ENCODE measurements at places on chromosomes 7 and 10.

DNA sequence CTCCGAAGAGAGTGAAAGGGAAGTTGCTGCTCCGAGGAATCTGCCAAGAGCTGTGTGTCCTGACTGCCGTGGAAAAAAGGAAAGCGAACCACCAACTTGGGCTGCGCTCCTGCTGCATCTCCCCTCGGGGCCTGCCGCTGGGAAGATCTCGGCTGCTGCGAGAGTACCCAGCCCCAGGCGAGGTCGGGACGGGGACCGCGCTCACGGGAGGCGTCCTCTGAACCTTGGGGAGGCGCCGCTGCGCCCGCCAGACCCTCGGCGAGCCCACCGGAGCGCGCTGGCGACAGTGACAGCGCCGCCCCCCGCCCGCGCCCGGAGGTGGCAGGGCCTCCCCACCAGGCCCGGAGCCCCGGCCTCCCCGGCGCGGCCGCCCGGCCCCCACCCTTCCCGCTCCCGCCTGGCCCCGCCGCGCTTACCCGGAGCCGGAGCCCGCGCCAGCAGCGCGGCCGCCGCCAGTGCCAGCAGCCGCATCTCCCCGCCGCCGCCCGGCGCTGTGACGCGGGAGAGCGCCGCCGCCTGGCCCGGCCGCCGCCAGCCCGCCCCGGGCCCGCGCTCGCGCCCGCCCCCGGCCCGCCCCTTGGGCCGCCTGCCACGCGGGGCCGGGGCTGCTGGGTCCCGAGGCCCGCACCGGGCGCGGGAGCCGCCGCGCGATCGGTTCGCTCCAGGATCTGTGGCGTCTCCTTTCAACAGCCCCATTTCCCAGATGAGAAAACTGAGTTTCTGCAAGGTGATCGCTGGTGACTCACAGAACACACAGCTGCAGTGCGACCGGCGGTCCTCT lies at the start of gene VSTM4:
Gene VSTM4, minus strand, starts transcription at position 508 of the 781 bp plus-strand sequence. Its CDS starts 37 bp downstream, at position 471.
- peak; percentile 59 for DNase-seq

GRCh38 chr7:34104992-34105391 lies 199.7 kb downstream of the BMPER start:
- DNase-seq, result no peak

DNA sequence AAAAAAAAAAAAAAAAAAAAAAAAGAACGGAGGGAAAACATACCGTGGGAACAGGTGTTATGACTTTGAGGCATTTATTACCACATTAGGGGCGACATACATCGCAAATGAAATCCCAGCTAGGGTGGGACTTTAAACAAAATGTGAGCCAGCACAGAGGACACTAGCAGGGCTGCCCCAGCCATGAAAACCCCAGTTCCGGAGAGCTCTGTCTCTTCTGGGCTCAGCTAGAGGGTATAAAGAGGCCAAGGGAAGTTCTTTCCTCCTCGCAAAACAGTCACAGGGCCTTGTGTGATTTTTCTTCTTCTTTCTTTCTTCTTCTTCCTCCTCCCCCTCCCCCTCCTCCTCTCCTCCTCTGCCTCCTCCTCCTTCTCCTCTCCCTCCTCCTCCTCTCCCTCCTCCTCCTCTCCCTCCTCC lies 59.9 kb upstream of the ECHDC3 start:
- no peak for DNase-seq

GRCh38 chr7:146116521-146117222 lies at the start of gene CNTNAP2:
TSS of gene CNTNAP2 (plus strand) at chr7:146116801. CDS start at chr7:146116877, 76 bp downstream.
- DNase-seq, result peak; percentile 9

GRCh38 chr7:85054306-85054705 lies 132.6 kb downstream of the SEMA3D start:
- DNase-seq, result no peak

DNA sequence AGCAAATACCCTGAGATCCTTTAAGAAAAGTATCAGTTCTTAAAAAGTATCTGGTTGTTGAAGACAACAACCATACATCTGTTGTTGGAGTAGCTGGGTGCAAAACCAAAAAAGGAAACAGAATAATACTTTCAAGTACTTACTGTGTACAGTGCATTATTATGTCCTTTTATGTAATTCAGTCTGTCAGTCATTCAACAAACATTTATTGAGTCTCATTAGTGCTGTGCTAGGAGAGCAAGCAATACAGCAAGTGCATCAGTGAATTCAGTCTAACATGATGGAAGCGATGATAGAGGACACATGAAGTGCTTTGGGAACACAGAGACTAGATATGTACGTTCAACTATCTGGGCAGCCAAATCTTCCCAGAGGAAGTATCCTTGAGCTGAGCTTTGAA lies 37.4 kb upstream of the KIF5B start:
- no peak for DNase-seq

DNA sequence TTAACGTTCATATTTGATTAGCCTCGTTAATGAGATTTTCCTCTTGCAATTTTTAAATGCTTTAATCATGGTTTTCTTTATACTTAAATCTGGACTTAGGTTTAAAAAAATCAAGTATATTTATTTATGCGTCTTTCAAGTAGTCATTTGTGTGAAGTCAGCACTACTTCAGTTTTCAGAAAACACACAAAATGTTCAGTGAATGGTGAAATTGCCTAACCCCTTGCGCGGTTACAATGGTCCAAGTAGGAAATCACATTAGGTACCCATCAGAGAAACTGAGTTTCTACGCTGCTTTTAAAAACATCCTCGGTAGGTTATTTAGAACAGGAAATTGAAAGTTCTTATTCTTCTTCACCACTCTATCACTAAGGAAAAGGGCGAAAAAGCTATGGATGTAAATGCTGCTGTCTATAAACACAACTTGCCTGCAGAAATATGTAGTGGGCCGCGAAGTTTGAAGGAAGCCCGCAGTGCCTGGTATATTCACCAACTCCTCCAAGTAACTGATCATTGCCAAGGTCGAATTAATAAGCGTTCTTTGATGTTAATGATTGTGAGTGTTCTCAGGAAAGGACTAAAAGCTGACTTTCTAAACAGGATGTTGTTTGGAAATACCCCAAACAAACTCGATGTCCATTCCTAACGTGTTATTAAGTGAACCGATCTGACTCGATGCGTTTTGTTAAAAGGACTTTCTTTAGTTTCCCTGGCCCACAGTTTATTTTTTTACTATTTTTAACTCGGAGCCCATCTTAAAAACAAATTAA lies 1.0 kb downstream of the SYPL1 start:
- DNase-seq, result peak; percentile 29

DNA sequence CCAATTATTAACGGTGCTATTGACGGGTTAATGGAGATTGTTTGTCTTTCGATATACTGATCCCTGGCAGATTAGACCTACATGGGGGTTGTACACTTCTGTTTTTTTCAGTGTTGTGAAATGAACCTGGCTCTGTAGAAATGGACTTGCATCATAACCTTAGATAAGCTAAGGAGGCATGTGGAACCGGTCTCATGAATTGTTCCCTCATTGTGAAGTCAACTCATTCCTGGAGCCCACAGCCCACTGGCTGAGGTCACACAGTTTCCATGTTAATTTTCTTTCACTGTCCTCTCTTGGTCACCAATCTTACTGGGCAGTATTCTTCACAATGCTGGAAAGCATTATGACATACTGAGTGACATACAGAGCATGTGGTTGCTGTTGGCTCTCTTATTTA lies 202.8 kb downstream of the BMPER start:
- DNase-seq, result no peak

DNA sequence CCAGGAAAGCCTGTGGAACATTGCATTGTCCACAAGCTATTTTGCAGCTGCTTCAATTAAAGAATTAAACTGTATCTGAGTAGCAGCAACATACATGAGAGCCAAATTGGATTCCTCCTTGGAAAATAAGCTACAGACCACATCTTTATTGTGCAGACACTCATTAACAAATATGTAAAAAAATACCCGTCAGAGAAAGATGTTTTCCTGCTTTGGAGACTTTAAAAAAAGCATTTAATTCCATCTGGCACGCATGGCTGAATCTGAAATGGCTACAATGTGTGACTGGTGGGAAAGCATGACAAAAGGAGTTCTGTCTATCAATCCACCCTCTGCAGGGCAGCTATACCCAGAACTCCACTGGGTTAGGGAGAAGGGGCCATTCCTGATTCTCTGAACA lies 73.1 kb upstream of the HPS1 start:
- no peak for DNase-seq

DNA sequence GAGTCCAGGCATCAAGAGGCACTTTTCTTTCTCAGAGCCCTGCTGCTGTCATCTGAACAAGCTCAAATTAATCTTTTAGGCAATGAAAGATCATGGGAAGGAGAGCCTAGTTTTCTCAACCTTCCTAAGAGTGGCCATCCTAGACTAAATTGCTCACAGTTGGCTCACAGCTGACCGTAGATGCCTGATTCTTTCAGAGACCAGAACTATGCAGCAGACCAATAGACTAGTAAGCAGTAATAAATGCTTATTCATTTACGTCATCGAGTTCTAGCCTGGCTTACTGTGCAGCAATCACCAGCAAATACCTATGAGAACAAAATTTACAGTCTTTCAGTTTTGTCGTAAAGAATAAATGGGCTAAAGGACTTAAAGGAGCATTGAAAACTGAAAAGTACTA lies 602.9 kb upstream of the GHITM start:
- DNase-seq, result no peak

DNA sequence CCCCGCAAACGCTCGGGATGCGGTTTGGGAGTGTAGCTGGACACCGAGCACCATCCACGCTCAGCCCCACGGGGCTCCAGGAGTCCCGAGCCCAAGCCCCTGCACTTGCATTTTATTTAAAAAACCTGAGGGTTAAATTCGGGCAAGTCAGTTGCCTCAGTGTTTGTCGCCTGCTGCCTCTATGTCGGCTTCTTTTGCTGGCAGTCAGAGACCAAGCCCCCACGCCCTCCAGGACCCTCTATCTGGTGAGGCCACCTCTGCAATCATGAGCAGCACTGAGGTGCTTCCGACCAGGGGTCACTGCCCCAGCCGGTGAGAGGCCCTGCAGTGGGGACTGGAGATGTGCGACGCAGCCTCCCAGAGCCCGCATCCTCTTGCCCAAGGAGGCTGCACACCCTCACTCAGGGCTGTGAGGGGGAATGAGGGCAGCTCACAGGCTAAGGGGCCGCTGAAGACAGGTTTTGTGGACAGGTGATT lies 13.3 kb upstream of the ZNF273 start:
- no peak for DNase-seq

GRCh38 chr7:44974549-44974948 lies 4.3 kb downstream of the MYO1G start:
- no peak for DNase-seq

- no peak for DNase-seq
Measured at GRCh38 chr10:49280001-49280408, 19.0 kb upstream of the C10orf71 start.

- no peak for DNase-seq
Measured at GRCh38 chr10:68084469-68084868, 9.4 kb upstream of the HERC4 start.

DNA sequence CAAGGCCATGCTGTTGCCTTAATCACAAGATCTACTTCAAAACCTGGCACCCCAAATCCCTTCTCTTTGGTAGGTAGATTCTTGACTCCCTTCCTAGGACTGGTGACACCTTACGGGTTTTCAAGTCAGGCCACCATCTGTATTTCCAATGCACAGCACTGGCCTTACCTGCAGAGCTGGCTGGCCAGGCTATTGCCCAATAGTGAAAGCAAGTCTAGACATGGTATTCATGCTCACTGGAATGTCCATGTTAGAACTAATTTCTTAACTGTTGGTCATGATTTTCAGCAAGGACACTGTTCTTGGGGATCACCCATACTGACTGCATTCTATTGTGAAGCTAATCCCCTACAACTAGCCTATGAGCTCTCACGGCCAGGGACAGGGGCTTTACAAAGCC lies 313.1 kb upstream of the RNF32 start:
- no peak for DNase-seq

DNA sequence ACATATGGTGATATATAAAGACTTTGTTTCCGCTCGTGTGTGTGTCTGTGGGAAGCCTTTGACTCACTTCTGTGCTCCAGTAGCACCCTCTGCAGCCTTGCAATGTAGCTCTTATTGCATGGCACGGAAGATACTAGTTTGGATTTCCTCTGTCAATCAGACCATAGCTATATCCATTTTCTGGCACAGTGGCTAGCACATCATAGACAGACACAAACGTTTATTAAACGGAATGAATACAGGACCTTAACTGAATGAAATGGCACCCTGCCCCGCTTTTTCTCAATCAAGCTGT lies 124.0 kb upstream of the PTPN20 start:
- DNase-seq, result peak; percentile 77

DNA sequence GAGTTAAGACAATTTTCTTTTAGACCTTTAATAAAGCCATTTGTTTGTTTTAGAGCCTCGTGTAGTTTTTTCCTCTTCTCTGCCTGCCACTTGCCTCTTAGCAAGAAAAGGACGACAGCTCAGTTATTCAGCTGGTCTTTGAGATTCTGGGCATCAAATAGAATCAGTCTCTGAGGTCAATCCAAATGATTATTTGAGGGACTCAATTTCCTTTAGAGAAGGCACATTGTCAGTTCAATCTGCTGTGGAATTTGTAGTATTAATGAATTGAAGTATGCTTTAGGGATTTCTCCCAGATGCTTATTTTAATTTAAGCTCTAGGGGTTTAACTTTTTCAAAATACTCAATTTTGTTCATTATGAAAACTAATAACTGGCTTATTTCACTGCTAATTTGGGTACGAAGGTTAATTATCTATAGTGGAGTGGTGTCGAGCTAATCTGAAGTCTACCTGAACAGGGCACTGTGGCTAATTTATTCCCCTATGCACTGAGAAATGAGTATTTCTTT lies 841.2 kb upstream of the AUTS2 start:
- DNase-seq, result no peak

GRCh38 chr7:138854115-138854645 lies 56.2 kb upstream of the ATP6V0A4 start:
- no peak for DNase-seq

Measured in globus pallidus (tissue), 1 donor.